ENCODE measurements at places on chromosomes 11 and 22.

DNA sequence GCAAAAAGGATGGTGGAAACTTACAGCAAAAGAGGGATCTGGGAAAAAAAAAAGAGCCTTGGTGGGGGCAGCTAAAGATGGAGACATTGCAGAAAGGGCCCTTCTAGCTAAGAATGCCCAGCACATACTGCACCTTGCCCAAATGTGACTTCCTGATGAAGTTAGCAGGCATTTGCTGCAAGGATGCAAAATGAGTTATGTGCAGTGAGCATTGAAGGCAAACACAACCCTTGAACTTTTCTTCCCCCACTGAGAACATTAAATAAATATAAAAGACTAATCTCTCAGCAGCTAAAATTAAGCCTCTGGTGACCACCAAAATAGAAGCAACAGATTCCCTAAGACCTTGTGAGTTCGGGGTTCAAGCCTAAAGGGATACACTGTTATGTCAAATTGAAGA lies 129.9 kb downstream of the ARL14EP start:
- DNase-seq = no peak

DNA sequence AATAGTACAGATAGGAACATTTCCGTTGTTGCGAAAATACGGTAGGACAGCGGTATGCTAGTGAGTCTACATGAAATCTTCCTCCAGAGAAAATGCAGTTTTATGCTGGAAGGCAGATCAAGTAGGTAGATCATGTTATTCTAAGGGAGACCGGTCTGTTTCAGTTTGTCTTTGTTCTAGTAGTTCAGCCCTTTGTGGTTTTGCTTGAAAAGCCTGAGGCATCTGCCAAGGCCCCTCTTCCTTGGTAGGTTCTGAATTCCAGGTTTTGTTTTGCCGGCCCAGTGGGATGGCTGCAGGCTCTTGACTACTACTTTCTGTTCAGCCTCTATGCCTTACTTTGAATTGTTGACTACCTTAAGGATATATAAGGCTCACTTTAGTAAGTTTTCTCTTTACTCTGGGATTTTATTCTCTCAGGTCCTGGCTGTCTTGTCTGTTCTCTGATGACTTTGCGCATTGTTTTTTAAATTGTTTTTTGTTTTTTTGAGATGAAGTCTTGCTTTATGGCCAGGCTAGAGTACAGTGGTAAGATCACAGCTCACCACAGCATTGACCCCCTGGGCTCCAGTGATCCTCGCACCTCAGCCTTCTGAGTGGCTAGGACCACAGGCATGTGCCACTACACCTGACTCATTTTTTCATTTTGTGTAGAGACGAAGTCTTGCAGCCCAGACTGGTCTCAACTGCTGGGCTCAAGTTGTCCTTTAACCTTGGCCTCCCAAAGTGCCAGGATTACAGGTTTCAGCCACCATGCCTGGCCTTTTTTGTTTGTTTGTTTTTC lies 53.7 kb downstream of the HIPK3 start:
- no peak for DNase-seq

DNA sequence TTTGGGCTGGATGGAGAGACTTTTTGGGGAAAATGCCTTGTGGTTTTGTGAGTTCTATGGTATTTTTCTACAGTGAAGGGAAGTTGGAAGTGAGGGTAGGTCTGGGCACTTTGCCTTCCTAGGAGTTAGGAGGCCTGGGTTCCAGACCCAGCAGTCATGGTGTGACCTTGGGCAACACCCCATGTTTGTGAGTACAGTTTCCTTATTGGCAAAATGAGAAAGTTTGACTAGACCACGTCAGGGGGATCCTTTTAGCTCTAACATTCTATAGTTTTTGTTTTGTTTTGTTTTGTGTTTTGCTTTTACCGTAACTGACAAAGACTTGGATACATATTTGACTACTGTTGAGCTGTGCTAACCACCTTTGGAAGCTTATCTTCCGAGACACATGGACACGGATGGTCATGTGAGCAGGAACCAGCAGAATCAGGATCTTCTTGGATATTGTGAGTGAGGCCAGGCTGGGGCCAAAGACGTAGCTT lies 109.0 kb downstream of the PKNOX2 start:
- DNase-seq = no peak

DNA sequence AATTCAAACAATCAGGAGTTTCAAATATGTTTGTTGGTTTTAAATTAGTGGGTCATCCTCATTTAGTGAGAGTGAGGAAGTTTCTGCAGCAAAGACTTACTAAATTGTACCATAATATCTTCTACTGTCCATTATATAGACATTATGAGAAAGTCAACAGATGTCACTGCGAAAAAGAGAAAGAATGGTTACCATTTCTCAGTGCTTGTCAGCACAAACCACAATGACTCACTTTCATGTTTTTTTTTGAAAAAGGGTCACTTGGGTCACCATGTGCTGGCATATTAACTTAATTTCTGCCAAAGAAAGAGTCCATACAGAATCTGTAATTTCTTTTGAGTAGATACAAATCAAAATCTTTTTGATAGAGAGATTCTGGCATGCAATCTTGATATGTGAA lies 924.6 kb upstream of the FAT3 start:
- DNase-seq = no peak

DNA sequence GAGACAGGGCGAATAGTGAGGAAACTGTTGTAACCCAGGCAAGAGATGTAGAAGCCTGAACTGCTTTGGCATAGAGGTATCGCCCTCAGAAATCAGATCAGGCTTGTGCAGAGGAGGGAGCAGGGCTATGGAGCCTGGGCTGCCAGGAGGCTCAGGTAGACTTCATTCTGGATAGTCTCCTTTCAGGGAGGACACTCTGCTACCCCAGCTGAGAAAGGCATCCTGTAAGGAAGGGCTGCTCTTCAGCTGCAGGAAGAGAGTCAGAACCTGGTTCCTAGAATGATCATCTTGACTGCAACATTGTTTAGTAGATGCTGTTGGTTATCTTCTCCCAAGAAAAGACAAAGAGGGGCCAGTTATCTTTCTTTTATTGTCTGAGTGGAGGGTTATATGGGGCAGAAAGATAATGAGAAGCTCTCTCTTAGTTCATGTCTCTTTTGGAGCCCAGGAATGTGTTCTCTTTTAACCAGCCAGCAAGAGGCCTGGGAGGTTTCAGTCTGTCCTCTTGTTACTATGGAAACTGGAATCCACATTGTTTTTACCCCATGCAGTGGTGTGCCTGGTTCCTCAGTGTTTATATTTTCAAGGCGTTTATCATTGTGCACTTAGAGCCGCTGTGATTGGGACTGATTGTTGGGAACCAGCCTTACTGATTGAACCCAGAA lies 95.7 kb downstream of the STIM1 start:
- no peak for DNase-seq

DNA sequence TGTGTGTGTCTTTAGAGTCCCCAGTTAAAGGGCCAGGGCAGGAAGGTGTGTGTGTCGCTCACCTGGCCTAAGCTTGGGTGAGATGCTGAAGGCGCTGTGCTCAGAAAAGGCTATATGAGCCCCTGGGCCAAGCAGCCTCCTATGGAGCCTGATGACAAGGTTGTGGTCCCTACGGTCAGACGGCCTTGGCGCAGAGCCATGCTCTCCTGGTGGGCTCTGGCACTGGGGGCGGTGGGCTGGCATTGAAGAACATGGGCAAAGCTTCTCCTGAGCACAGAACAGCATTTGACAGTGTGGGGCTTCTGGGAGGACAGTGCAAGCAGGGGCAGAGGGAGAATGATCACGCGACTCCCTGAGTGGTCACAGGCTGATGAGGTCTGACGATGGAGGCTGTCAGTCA lies 10.7 kb upstream of the LRRC10B start:
- DNase-seq = no peak

GRCh38 chr22:35452351-35452781 lies 52.4 kb downstream of the MCM5 start:
- no peak for DNase-seq

DNA sequence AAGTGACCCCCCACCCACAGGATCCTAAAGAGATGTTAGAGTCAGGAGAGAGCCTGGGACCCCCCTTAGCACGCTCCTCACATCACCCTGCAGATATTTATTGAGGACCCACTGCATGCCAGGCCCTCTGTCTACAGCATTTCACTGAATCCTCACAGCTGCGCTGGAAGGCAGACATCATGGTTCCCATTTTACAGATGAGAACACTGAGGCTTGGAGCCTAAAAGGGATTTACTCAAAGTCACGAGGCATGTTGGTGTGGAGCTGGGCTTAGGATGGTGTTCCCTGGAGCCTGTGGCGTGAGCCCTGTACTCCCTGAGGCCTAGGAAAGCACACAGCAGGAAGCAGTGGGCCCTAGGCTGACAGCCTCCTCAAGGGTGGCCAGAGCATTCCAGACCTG lies 39.2 kb upstream of the LRRC32 start:
- DNase-seq = no peak

GRCh38 chr22:35627267-35628041 lies 10.3 kb upstream of the MB start:
- DNase-seq = peak; percentile 43

GRCh38 chr11:82046778-82047177 lies 686.9 kb downstream of the FAM181B start:
- no peak for DNase-seq

GRCh38 chr11:127274328-127274676 lies 273.7 kb upstream of the KIRREL3 start:
- no peak for DNase-seq

GRCh38 chr22:42228483-42228882 lies 42.0 kb downstream of the TCF20 start:
- peak; percentile 7 for DNase-seq

DNA sequence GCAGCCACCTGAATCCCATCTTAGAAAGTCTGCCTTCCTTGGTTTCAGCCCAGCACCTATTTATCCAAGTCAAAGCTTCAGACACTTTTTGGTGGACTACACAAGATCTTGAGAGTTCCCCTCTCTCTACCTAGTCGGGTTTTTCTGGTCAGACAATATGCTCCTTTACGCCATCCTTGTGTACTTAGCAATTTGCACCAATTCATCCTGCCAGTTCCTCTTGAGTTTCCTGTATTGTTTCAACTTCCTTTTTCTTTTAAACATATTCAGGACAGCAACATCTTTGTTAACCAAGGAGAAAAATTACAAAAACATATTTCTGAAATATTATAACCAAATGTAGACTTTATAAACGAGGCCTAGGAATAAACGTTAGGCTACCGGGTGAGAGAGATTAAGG lies 368.2 kb upstream of the CADM1 start:
- no peak for DNase-seq

- no peak for DNase-seq
These were observed 8.5 kb upstream of the GAL3ST1 start for GRCh38 chr22:30582788-30583545.

GRCh38 chr22:37328017-37328416 lies 45.7 kb downstream of the CYTH4 start:
- DNase-seq = no peak

DNA sequence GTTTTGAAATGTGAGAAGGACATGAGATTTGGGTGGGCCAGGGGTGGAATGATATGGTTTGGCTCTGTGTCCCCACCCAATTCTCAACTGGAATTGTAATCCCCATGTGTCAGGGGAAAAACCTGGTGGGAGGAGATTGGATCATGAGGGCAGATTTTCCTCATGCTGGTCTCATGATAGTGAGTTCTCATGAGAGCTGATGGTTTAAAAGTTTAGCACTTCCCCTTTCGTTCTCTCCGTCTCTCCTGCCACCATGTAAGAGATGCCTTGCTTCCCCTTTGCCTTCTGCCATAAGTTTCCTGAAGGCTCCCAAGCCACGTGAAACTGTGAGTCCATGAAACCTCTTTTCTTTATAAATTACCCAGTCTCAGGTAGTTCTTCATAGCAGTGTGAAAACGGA lies 113.5 kb downstream of the FCHSD2 start:
- DNase-seq = no peak

DNA sequence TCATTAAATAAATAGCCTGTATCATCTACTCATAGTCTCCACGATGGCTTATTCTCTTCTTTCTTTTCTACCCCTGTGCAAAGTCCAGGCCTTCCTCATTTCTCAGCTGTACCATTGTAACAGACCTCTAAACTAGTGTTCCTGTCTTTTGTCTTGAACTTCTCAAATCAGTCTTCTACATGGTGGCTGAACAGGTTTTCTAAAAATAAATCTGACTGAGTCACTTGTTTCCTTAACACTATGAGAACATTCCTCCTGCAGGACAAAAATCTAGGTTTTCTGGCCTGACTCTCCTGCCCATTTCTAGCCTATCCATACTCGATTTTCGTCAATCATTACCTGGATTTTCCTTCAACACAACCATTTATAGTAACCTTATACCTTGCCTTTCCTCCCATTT lies 1080.8 kb upstream of the TENM4 start:
- DNase-seq = no peak

GRCh38 chr11:110891411-110891810 lies 179.2 kb upstream of the ARHGAP20 start:
- DNase-seq = no peak

GRCh38 chr11:83554876-83555275 lies 268.7 kb upstream of the CCDC90B start:
- DNase-seq = no peak

DNA sequence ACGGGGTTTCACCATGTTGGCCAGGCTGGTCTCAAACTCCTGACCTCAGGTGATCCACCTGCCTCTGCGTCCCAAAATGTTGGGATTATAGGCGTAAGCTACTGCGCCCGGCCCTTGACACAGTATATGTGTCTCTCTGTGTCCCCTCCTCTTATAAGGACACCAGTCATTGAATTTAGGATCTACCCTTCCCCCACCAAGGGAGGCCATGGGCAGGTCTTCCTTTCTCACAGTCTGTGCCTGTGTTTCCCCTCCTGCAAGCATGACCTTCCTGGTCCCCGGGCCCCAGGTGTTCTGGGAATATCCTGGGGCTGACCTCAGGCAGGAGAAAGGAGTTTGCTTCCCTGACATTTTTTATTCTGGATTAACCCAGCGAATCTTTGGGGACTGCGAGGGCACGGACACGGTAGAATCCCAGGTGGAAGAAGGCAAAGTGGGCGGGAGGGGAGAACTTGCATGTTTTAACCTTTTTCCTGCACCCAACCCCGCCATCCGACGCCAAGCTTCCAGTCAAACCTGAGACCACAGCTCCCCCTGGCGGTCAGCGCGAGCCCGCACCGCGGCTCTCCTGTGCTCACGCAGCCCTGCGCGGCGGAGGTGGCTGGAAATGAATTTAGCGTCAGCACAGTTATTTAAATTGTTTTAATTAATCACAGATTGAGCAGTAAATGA lies 42.1 kb upstream of the ISX start:
- DNase-seq = peak; percentile 58

DNA sequence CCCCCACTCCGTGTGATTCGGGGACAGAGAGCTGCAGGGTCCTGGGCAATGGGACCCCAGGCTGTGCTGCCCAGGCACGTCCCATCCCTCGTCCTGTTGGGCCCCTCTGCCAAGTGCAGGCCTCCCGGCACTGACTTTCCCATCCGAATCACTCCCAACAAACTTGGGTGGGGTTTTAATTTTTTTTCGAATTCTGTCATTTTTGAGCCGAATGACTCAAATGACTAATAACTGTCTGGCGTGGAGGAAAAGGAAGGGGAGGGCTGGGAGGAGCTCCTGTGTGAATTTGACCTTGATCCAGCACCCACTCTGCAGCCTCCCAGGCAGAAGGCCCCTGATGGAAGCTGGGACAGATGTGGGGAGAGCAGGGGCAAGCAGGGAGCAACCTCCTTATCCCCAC lies 1173.2 kb downstream of the BRD1 start:
- DNase-seq = no peak

DNA sequence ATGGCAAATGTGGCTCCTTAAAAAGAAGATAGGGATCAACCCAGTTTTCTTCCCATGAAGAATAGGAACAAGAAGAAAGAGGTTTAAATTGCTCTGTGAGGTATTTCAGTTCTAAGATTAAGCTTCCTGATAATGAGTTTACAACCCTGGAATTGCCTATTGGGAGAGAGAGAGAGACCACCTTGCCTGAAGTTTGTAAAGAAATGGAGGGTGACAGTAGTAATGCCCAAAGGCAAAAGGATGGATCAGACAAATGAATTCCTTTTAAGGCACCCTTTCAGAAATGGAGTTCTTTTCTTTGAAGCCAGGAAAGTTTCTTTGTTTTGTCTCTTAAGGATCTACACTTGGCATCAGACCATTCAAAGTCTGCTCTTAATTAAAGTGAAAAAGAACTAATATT lies 74.3 kb downstream of the DDIAS start:
- no peak for DNase-seq

Data from NCI-H1092 (cell line).